Suppressor macrophage (primary cell): ENCODE measurements at places on chromosomes 2 and 18.

GRCh38 chr2:167940734-167941507 is 306.5 kb downstream of the STK39 start:
- DNase-seq, result no peak

DNA sequence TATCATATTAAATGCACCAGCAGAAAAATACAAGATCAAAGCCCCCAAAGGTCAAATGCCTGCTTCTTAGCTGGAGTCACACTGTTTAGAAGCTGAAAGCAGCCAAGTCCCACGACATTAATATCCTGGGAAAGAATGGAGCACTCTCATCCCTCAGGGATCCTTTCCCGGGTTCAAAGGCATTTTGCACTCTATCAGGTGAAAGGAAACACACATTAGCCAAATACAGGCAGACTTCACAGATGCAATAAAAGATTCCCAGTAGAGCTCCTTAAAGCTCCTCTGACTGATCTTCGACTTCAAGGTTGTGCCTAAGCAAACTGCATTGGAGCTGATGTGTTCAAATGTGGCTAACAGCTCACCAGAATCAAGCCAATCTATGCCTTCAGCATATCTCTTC is 158.4 kb downstream of the RNF152 start:
- DNase-seq, result no peak

DNA sequence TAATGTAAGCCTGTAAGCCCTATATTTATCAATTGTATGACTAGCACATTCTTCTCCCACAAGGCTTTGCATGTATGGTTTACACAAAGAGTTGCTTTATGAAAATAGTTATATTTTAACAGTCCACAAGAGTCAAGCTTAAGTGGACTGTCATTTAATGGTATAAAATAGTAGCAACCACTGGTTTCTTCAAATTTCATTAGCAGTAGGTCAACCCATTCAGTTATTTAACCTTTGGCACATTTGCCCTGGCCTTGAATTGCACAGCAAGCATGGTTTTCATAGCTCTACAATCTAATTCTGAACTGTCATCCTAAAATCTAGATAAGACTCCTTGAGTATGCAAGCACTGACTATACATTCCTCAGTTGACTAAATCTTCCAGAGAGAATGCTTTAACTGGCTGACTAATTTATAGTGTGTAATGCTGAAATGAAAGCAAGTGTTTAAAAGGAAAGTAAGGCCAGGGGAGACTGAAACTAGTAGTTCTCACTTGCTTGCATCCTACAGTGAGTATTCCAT is 1.8 kb downstream of the DPP4 start:
- no peak for DNase-seq

GRCh38 chr2:231557571-231558217 is 27.4 kb upstream of the NMUR1 start:
- peak; percentile 89 for DNase-seq

GRCh38 chr2:24353973-24354372 is 6.4 kb downstream of the ITSN2 start:
- no peak for DNase-seq

DNA sequence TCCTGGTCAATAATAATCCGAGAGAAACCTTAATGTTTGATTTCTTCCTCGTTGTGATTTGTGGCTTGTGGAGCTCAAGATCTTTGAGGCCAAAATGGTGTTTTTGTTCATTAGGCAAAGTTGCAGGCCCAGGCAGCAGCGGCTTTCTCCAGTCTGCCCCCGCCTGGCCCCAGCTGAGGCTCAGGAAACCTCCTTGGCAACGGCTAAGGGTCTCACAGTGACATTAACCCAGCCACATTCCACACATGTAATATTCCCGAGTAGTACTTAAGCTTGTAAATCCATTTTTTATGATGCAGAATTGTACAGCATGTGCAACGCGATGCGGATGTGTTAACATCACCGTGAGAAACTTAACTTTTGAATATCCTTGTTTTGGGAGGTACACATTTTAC is 200.1 kb downstream of the BCL11A start:
- no peak for DNase-seq

- no peak for DNase-seq
Measured at GRCh38 chr2:207180741-207181140, 15.0 kb upstream of the KLF7 start.

DNA sequence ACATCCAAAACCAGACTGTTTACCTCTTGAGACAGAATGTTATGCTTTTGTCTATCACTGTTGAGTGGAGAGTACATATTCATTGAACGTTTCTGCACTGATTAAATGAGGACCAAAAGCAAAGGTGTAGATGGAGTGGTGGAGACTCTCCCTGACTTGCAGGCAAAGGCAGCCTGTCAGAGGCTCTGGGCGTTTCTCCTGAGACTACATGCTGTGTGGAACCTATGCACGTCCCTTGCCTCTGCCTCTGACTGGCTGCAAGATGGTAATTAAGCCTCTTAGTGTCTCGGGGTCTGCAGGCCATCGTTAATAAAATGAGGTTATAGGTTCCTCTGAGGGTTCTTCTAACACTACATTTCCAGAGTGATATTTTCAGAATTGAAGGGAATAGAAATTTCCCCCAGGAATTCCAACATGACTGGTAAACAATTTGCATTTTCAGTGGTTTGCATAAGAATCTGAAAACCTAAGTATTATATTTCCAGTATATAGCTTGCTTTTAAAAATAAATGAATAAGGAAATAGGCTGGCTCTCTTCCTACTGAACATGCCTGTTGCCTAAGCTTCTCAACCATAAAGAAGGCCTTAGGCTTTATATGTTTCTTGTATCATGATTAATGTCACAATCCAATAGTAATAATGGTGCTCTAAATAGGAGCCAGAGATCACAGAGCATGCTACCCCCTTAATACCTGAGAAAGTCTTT is 107.4 kb downstream of the FTCDNL1 start:
- no peak for DNase-seq

DNA sequence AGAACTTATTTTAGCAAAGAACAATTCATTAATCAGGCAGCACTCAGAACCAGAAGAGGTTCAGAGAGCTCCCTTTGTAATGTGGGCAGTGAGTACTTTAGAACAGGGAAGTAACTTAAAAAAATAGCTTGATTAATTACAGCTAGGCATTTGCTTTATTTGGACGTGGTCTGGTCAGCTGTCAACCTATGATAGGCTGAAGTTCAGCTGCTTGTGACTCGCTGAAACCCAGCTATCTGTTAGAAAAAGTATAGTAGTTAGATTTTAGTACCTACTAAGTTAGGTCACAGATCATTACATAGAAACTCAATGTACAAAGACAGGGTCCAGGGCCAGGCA is 40.0 kb downstream of the PKDCC start:
- DNase-seq, result no peak

- no peak for DNase-seq
Measured at GRCh38 chr18:25399554-25399953, 47.6 kb upstream of the ZNF521 start.

DNA sequence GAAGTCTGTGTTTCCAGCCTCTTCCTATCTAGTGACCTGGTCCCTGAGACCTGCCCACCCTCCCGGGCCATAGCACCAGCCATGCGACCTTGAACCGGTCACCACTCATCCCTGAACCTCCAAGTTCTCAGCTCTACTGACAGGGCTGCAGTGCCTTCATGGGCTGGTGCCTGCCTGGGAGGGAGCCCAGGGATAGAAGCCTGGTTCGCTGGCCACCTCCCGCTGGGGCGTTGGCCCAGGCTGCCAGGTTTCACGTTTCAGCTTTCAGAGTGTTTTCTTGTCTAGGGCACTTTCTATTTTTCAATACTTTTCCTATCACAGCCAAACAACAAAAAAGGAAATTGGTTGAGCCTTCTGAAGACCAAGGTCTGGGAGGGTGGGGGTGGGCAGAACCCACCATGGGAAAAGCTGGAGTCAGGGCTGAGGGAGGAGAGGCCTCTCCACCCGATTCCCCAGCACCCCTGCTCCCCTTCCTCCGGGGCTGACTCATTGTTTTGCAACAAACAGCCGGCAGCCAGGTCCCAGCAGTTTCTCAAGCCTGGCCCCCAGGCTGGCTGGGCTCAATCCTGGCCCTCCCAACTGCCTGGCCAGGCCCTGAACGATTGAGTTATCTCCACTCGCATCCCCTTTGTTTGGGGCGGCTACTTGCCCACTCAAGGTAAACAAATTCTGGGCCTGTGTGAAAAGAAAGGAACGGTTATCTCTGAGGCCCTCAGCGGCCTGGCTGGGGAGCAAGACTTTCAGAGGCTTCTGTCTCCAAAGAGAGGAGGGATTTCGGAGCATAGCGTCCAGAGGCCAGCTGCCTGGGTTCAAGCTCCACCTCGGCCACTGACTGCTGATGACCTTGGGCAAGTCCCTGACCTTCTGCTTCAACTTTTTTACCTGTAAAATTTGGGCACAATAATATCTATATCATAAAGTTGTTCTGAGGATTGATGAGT is 47.5 kb downstream of the ZFP36L2 start:
- DNase-seq, result peak; percentile 58

GRCh38 chr2:59851836-59852475 is 701.5 kb downstream of the BCL11A start:
- DNase-seq, result no peak

DNA sequence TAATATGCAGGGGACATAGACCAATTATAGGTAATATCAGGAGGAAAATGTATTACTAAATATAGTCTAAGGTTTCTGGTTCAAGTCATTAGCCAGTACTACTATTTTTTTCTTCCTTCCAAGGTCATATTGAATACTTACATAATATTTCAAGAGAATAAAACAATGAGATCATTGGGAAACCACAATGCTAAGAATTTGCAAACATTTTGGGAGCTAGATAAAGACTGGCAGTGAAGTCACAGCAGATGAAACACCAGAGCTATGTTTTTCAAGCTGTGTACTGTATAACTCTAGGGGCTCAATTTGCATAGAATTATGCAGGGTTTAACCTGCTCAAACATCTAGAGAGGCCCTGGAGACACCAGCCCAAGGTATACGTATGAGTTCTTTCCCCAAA is 80.5 kb upstream of the KCNH7 start:
- DNase-seq, result no peak

GRCh38 chr2:41605311-41605710 is 442.5 kb upstream of the PKDCC start:
- no peak for DNase-seq

GRCh38 chr2:161164161-161164560 is 3.9 kb downstream of the TANK start:
- DNase-seq, result no peak

- no peak for DNase-seq
Measured at GRCh38 chr18:23871410-23871809, 143.1 kb upstream of the TTC39C start.

DNA sequence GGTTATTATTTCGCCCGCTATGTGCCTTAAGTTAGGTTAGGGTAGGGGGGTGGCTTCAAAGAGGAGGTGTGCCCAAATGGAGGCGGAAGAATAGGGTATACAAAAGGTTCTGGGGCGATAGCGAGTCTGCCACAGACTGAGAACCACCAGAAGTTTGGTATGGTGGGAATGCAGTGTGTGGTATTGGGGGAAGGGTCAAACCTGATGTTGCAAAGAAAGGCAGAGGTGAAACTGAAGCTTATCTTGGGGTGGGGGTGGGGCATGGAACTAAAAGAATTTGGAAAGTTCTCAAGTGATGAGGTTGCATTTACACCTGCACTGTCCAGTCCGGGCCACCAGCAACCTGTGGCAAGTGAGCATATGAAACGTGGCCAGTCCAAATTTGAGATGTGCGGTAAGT is 11.8 kb upstream of the CCBE1 start:
- no peak for DNase-seq

DNA sequence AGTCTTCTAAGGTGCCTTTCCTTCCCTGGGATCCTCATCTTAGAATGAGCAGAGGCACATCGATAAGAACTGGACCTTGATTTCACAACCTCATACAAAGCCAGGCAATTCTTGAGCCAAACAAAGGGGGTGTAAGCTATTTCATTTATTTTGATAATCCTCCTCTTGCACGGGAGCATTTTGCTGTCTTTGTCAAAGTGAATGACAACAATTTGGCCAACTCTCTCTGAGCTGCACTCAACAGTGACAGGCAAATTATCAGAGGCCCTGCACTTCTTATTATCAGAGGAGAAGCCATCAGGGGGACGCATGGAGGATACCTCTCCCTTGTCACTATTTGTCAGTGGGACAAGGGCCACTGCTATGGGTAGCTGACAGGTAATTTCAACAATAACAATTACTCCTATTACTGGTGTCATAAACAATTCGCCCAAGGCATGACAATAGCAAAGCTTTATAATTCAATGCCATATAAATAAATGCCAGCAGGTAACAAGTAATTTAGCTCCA is 260.4 kb downstream of the MEIS1 start:
- no peak for DNase-seq

- DNase-seq, result no peak
Measured at GRCh38 chr18:37420315-37420880, 145.2 kb downstream of the CELF4 start.

- DNase-seq, result no peak
Measured at GRCh38 chr2:5444854-5445253, 247.3 kb upstream of the SOX11 start.

DNA sequence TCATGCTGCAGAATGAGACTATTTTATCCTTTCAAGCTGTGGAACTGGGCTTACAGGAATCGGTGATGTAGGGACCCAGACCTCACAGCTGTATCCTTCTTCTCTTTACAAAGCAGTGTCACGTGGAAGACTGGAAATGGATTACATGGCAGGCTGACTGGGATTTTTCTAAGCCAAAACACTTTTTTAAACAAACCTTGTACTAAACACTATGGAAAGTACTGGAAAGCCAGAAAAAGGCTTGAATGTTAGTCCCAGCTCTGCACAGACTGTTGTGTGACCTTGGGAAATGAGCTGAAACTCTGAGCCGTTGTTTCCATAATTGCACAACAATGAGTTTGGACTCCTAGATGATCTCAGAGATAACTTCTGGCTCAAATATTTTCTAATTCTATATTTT is 7.6 kb upstream of the ADAM23 start:
- DNase-seq, result no peak
